Large intestine (tissue), 12 donors: ENCODE measurements at places on chromosomes 13 and 19.

- DNase-seq: no peak
Measured at GRCh38 chr13:113791761-113792160, 32.7 kb downstream of the TMEM255B start.

DNA sequence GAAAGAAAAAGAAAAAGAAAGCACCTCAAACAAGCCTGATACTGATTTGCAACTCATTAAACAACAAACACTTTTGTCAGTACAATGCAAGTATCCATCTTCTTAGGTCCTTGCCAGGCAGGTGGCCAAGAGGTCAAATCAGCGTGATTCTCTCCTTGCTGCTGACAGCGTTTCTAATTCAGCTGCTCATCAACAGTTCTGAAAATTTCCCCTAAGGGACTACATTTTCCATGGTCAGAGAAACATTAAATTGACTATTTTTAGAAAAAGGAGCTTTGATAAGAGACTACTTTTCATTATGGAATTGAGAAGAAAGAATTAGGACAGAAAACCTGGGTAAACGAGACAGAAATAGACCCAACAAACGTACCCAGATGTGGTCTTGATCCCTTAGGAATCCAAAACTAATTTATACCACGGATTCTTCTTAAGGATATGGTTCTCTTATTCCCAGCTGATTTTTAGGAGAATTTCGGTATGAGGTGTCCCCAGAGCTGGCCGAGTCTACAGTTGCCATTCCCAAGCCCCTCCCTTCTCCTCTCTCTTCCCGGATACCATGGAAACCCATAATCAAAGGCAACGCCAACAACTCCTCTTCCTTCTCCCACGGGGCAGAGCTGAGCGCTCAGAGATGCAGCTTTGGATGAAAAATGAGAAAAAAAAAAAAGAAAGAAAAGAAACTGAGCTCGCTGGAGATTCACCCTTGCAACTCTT lies 29.5 kb upstream of the CEBPG start:
- DNase-seq: no peak

- no peak for DNase-seq
Measured at GRCh38 chr13:94622344-94622743, 20.7 kb downstream of the GPR180 start.

DNA sequence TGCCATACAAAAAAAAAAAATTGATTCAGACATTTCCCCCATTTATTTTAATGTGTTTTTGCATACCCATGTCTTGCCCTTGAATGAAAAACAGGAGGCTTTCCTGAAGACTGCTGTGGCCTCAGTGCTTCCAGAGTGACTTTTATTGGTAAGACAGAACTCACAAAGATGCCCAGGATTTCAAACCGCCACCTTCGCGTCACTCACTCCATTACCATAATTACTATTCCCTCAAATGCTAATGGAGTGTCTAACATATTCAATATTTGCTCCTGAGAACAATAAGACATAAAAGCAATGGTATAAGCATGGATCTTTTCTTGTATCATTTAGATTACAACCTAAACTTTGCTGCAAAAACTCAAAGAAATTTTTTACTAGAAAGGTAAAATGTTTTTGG lies 282.2 kb upstream of the SOX21 start:
- no peak for DNase-seq

- DNase-seq: no peak
Measured at GRCh38 chr19:13025819-13026456, 30.7 kb downstream of the NFIX start.

DNA sequence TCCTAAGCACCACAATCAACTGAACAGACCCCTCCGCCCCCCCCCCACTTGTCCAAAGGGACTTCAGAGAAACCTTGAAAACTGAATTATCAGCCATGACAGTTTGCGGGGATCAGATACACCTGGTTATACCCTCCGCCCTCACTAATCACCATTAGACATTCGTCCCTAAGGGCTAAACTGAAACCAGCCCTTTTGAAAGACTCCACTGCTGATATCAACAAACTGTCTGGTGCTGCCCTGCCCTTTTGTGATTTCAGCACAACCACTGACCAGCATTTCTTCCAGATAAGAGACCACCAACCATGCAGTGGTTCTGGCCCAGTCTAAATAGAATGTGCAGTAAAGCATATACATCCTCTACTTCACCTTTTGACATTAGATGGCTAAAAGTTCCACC lies 1422.9 kb downstream of the EFNB2 start:
- no peak for DNase-seq

- no peak for DNase-seq
Measured at GRCh38 chr13:113643593-113643992, 14.4 kb downstream of the ATP4B start.

DNA sequence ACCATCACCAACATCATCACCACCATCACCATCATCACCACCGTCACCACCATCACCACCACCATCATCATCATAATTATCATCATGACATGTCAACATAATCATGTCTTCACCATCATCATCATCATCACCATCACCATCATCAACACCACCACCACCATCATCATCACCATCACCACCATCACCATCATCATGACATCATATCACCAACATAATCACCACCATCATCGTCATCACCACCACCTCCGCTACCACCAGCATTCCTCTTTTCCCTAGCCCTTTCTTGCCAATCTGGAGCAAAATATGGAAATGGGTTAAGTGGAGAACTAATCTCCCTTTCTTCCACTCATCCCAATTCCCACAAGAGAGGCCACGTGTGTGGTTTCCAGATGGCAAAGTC lies 1.1 kb upstream of the TTYH1 start:
- DNase-seq: no peak

DNA sequence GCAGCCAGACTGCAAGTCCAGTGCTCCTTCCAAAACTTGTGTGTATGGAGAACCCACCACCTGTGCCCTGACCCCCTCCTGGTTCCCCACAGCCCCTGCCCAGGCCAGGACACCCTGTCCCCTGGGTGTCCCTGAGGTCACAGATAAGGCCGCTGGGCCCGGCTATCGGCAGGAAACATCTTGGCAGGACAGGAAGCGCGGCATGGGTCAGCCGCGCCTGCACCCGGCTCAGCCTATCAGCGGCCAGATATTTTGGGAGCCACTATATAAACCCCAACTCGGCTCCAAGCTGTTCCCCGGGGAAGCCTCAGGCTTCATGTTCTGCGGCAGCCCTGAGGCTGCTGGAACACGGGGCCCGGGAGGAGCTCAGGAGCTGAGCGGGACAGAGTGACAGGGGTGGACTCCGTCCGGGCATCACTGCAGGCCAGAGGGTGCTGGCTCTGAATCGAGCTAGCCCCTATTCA lies 60.8 kb downstream of the AP1M1 start:
- peak; percentile 25 for DNase-seq

DNA sequence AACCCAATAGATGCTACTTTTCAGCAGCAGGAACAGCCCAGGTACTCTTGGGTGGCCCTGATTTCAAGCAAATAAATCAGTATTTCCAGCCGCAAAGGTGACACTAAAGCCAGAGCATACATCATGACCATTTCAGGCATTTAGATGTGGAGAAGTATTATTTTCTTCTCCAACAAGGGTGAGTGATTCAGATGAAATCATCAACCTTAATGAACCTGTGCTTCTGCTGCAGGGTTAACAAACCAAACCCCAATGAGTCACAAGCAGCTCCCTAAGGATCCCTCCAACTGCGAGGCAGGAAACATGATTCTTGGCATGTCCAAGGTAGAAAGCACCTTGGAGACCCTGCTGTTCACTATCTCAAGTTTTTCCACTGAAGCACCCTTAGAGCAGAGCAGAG lies 32.7 kb downstream of the MBNL2 start:
- DNase-seq: no peak

GRCh38 chr19:48390188-48391099 lies 907 bp downstream of the KDELR1 start:
- peak; percentile 85 for DNase-seq

DNA sequence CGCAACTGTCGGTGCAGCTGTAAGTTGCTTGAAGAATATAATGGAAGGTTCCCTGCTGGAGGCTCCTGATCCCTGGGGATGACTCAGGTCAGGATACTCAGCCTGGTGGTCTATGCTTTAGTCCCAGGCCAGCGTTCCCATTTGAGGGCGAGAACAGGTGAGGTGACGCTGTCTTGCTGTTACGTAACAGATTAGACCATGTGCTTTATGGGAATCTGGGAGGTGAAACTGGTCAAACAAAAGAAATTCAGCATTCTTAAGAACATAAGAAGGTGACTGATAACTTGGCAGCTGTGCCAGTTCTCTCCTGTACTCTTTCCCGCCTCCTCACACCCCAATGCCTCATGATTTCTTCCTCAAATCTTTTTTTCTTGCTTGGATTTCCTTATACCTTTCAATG lies at the start of gene CXCL17:
Gene CXCL17, minus strand, starts transcription at position 114 of the 400 bp plus-strand sequence. CDS start 114 bp downstream, outside the sequence.
- DNase-seq: no peak

DNA sequence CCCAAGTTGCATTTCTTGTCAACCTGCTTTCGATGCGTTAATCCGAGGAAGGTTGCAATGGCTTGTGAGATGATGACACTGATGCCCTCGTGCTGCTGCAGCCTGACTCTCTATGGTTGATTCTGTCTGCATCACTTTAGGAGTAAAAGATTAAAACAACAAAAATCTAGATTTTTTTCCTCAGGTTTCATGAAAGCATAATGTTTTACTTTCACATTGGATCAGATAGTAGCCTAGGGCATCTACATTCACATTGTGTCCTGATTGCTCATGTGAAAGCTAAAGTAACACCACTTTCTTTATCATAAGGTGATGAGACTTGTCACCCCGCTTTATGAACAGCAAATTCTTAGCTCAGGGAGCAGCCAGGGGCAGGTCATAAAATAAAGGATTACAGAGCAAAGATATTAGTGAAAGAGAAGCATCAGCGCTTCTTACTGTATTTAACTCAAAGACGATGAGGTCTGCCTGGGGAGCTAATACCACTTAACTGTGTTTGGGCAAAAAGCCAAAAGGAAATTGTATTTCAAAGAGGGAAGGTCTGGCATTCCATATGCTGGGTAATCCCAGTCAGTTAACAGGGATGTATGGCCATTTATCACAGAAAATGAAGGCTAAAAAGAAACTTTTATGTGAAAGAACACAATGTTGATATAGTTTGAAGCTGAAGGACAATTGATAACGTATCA lies 270.5 kb downstream of the GPC6 start:
- DNase-seq: peak; percentile 22

DNA sequence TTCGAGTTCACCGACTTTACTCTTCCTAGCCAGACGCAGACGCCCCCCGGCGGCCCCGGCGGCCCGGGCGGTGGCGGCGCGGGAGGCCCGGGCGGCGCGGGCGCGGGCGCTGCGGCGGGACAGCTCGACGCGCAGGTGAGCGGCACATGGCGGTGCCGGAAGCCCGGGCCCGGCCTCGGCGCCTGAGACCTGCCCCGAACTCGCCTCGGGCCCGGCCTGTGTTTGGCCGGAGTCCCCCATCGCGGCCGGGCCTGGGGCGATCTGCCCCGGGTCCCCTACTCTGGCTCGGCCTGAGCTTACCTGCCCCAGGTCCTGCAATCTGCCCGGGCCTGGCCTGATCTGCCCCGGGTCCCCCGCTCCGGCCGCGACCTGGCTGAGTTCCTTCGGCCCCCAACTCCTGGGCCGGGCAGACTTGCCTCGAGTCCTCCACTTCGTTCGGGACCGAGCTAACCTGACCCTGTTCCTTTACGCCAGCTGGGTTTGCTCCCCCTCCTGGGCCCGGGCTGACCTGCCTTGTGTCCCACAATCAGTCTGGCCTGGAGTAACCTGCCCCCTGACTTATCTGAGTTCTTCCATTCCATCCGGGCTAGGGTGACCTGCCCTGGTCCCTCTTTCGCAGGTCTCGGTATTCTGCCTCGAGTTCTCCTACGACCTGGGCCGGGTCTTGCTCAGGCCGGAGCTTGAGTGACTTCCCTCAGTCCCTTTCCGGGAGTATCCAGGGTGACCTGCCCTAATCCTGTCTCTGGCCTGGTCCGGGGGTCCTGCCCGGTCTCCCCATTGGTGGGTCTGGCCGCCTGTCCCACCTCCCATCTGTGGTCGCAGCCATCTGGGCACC lies 764 bp downstream of the UPF1 start:
- peak; percentile 58 for DNase-seq

GRCh38 chr19:52536448-52536800 lies 9.0 kb downstream of the ZNF808 start:
- peak; percentile 20 for DNase-seq

- no peak for DNase-seq
Measured at GRCh38 chr19:50897191-50897607, 14.0 kb downstream of the KLK4 start.

- peak; percentile 26 for DNase-seq
Measured at GRCh38 chr13:52428295-52428694, 22.1 kb downstream of the VPS36 start.

- no peak for DNase-seq
Measured at GRCh38 chr13:110132225-110132982, 174.6 kb downstream of the COL4A1 start.

DNA sequence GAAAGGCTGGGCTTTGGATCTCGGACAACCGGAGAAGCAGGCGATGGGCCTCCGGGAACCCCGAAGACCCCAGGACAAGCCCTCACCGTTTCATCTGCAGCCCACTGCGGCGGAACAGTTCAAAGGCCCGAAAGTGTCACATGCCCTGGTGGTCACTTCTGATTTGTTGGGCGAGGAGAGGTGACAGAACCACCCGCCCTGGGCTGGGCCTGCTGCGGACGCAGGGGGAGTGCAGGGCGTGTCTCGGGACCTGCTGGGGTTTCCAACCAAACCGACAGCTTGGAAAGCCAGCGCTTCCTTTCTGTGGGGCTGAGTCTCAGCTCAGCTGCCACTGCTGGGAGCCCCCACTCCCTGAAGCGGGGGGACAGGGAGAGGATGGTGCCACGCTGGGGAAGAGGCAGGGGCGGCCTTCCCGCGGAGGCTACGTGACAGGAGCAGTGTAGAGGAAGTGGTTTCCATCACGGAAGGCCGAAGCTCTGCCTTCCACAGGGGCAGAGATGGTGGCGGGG lies 22.8 kb upstream of the ZBTB7A start:
- DNase-seq: no peak

DNA sequence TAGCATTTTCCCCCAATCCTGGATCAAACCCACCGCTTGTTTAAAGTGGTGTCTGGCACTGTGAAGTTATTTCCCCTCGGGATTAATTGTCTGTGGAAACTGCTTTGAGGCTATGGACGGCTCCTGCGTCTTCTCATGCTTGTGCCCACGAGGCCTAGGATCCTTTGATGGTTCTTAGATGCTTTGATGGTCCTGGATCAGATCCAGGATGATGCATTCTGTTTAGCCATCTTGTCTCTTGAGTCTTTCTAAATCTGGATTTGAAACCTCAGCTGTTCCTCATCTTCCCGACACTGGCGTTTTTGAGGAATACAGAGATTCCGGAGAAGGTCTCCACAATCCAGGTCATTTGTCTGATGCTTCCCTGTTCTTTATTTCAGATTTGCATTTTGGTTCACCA lies 36.1 kb upstream of the USP29 start:
- DNase-seq: no peak
